ENCODE measurements at places on chromosomes 3 and 15.

GRCh38 chr3:53376679-53377078 lies 29.3 kb upstream of the DCP1A start:
- no peak for DNase-seq

- no peak for DNase-seq
Observed at GRCh38 chr3:36302158-36302509, 78.2 kb upstream of the STAC start.

GRCh38 chr3:12483410-12483809 lies 870 bp upstream of the TSEN2 start:
- DNase-seq, result no peak

DNA sequence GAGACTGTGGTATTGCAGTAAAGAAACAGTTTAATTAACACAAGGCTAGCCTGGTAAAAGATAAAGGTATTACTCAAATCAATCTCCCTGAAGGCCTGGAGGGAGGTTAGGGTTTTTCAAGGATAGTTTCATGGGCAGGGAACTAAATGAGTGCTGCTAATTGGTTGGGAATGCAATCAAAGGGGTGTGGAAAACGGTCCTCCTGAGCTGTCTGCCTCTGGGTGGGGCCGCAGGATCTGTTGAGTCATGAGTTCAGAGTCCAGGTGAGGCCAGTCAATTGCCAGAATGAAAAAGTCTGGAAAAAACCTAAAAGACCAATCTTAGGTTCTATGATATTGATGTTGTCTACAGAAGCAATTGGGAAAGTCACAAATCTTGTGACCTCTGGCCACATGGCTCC lies 293.2 kb downstream of the MCTP2 start:
- no peak for DNase-seq

DNA sequence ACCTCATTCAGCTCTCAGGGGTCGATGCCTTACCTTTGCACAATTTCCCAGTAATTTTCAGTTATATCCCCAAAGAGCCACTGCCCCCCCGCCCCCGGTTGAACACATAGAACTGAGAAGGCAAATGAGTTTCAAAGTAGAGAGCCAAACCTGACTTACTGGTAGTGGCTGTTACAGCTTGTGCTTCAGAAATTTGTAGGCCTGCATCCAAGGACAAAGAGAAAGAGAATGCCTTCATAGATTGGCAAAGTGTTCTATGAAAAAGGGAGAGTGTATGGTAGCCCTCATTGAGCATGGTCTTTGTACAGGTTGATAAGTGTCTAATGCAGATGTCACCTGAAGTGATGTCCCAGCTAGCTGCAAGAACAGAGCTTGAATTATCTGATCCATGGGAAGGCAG lies 13.9 kb downstream of the SEMA6D start:
- no peak for DNase-seq

DNA sequence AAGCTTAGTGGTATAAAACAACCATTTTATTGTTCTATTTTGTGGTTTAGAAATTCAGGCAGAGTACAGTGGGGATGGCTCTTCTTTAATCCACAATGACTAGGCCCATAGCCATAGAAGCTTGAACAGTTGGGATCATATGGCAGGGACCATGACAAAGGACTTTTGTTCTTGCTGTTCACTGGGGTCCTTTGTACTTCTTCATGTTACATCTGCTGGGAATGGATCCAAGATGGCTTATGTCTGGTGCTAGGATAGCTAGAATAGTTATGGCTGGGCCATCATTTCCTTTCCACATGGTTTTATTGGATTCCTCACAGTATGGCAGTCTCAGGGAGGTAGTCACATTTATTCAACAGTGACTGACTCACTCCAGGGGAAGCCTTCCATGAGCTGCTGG lies 427.9 kb upstream of the AGTR1 start:
- DNase-seq, result no peak

GRCh38 chr3:144384241-144384979 lies 412.8 kb downstream of the DIPK2A start:
- no peak for DNase-seq

GRCh38 chr3:133377396-133377795 lies 22.5 kb upstream of the BFSP2 start:
- peak; percentile 54 for DNase-seq

- DNase-seq, result no peak
Observed at GRCh38 chr15:56034514-56034913, 41.1 kb upstream of the NEDD4 start.

GRCh38 chr3:118511402-118511801 lies 523.2 kb downstream of the IGSF11 start:
- no peak for DNase-seq

DNA sequence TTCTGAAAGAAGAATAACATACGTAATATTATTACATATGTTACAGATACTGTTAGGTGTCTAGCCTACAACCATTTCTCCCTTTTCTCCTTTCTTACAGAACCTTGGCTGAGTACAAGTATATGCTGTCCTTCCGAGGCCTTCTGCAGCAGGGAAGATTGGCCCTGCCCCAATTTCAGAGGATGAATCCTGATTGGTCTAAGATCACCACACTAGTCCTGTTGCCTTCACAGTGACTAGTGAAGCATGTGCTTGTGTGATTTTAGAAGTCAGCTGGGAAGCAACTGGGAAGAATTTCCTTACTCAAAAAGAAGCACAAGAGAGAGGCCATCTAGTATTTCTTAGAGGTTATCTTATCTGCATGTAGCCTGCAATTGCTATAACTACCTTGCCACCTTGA lies 30.6 kb upstream of the MECOM start:
- DNase-seq, result no peak

- DNase-seq, result peak; percentile 82
Observed at GRCh38 chr15:70492240-70493177, 270.8 kb downstream of the UACA start.

- no peak for DNase-seq
Observed at GRCh38 chr3:15659254-15659975, 57.9 kb downstream of the BTD start.

GRCh38 chr3:177689869-177690268 lies 492.6 kb upstream of the TBL1XR1 start:
- DNase-seq, result no peak

DNA sequence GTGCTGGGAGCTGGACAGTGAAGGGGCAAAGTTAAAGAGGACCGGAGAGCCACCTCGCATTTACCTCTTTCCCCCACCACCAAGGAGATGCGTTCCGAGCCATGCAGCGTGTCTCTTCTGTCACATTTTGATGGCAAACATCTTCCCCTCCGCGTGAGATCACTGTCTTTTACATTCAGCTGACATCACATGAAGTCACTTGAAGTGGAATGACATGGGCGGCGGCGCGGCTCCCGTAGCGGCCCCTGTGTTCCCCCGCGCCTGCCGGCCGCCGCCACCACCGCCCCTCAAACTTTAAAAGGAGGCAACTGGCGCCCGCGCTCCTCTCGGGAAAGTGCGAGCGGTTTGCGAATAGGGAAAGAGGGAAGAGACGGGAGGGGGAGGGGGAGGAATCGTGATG lies at the start of gene FEZF2:
Gene FEZF2, minus strand, starts transcription at position 336 of the 400 bp plus-strand sequence. CDS start 682 bp downstream, outside the sequence.
- no peak for DNase-seq

DNA sequence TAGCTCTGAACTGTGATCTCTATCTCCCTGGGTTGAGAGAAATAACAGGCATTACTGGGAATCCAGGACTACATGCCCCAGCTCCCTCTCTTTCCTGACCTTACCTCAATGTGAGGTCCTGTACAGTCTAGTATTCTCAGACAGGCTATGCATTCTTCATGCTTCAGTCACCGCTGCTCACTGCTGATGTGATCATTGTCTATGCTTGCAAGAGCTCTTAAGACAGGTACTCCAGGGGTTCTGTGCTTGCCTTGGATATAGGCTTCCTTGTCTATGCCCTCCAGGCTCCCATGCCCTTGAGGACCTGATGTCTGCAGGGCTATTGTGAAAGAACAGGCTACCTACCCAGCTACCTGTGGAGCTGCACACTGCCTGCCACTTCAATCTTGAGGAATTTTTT lies 183.6 kb downstream of the MBNL1 start:
- no peak for DNase-seq

GRCh38 chr3:139534455-139534812 lies 5.1 kb downstream of the RBP1 start:
- DNase-seq, result no peak

DNA sequence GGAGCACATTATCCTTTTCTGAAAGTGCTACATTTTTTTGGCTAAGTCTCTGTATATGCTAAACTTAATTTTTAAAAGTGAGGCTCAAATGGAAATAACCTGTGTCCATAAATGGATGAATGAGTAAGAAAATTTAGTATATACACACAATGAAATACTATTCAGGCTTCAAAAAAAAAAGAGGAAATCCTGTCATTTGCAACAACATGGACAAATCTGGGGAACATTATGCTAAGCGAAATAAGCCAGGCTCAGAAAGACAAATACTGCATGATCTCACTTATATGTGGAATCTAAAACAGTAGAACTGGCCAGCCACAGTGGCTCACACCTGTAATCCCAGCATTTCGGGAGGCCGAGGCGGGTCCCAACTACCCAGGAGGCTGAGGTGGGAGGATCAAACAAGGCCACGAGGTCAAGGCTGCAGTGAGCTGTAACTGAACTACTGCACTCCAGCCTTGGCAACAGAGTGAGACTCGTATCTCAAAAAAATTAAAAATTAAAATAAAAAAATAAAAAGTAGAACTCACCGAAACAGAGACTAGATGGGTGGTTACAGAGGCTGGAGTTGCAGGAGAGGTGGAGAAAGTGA lies 25.8 kb downstream of the CCDC12 start:
- no peak for DNase-seq

DNA sequence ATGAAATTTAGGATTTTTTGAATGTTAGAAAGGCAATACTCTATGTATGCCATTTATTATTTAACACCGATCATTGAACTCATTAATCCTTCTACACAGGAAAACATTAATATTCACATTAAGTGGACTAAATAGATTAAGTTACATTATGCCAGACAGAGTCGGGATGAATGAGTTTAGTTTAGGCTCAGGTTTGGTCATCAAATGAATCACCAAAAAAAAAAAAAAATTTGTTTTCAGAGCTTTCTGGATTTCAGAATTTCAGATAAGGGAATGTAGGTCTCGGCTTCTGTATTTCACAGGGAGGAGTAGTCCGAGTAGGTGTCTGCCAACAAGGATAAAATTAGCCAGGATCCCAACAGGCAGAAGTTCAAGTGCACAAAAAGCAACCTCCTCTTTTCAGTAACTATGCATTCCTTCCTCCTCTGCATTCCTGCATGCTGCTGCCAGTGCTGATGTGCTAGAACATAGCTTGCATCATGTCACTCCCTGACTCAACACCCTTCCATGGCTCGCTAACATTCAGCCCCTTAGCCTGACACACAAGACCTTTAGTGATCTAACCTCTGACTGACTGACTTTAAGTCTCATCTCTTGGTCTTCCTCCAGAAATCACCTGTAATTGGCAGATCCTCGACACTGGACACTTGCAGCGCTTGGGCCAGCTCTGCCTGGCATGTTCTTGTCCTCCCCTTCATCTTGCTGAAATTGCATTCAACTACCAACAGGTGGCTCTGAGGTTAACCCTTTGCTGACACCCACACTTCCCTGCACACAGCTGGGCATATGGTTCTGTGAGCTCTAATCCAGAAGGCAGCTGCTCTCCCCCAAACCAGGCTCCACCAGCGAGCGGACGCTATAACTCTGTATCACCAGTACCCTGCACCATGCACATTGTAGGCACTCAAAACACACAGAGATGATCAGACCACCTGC lies 145.4 kb upstream of the PROK2 start:
- no peak for DNase-seq

GRCh38 chr3:50356553-50356952 lies 2.8 kb downstream of the TMEM115 start:
- DNase-seq, result peak; percentile 34

DNA sequence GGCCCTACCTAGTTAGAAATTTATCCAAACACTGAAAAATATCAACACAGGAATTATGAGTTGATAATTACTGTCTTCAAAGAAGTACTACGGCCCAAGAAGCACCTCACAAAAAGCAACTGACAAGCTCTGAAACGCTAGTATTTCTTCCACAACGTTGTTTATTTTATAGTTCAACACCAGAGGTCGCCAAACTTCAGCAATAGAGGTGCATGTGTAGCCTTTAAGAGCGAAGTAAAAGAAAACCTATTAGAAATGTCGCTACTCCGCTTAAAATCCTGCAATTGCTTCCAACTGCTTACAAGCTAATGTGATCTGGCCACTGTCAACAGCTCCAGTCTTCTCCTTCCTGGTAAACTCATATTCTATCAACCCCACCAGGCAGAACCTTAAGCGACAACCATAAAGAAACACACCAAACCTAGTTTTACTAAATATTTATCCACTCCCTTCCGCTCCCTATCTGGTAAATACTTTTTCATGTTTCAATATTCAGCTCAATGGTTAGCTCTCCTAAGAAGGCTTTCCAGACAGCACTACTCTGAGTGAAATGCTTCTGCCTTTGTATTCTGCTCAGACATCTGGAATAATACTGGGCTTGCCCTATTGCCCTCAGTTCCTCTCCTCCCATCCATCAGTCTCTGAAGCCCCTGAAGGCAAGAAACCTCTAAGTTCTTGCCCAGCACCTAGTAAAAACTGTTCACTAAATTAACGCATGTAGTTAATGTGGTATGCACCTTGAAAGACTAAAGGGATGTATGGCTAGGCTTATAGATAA lies 110.2 kb downstream of the NR1I2 start:
- DNase-seq, result peak; percentile 77

- DNase-seq, result no peak
Observed at GRCh38 chr3:64756398-64756986, 68.7 kb upstream of the ADAMTS9 start.

DNA sequence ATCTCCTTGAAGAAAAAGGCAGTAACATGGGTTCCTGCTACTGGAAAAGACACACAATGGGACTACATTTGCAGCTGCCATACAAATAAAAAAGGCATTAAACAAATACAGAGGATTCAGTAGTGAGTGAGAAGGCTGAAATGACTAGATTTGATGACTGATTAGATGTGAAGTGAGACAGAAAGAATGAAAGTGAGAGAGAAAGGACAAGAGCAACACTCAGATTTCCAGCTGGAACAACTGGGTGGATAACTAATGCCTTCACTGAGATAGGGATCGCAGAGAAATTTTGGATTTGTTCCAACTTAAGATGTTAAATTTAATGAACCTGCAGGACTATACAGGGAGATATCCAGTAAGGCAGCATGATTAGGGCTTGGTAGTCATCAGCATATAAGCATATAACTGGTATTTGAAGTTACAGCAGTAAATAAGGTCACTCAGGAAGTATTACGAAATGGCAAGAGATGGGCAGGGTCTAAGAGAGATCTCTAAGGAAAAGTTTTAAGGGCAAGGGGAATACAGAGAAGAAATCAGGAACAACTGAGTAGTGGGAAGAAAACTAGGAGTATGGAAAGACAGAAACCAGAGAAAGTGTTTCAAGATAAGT lies 8.2 kb downstream of the OSBPL11 start:
- DNase-seq, result no peak
